ENCODE measurements at places on chromosomes 6 and 20.
A peak's percentile ranks its signal among the peaks of the same experiment; 100 is the strongest.

GRCh38 chr6:30591008-30591407 lies 19.8 kb downstream of the ABCF1 start:
- DNase-seq = no peak

DNA sequence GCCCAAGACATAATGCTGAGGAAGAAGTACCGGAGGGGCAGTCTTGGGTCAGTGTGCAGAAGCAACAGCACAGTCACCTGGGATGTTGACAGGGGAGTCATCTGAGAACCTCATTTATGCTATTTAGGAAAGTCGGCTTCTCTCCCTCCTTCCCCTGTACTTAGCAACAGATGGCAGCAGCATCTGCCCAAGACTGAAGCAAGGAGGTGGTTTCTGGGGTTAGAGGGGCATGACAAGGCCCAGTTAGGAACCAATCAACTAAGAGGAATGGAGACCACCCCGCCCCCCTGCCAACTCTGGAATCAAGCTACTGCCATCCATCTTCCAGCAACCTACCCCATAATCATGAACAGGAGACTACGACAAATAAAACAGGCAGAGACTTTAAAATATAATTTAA lies 21.7 kb downstream of the RIPK1 start:
- no peak for DNase-seq

GRCh38 chr20:25077610-25078169 lies 4.3 kb downstream of the VSX1 start:
- peak; percentile 54 for DNase-seq

GRCh38 chr20:51237791-51238190 lies 214.9 kb upstream of the KCNG1 start:
- no peak for DNase-seq

DNA sequence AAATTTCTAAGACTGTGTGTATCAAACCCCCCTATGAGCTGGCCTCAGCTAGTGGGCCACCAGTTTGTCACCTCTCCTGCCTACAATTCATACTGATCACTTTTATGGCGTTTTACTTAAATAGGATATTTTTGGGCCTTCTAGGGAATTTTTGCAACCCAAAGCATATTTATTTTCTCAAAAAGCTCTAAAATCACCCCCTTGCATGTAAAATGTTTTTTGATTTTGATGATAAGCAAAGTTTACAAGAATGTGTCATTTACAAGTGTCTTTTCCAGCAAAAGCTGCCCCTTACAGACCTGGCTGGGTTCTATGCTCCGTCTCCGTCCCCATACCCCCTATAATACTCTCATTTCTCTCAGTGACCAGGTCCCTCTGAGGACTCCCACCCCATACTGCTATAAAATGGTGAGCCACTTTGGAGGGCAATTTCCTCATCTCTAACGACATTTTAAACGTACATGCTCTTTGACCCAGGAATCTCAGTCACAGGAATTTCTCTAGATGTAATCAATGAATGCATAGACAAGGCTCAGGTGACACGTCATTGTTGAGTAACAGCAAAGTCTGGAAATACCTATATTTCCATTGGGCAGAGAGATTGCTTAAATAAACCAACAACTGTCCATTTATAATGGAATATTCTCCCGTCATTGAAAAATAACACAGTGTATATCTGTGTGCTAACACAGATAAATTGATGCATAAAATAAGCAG lies 13.9 kb upstream of the OCSTAMP start:
- DNase-seq = no peak

GRCh38 chr6:4986999-4987398 lies 16.8 kb downstream of the RPP40 start:
- no peak for DNase-seq

DNA sequence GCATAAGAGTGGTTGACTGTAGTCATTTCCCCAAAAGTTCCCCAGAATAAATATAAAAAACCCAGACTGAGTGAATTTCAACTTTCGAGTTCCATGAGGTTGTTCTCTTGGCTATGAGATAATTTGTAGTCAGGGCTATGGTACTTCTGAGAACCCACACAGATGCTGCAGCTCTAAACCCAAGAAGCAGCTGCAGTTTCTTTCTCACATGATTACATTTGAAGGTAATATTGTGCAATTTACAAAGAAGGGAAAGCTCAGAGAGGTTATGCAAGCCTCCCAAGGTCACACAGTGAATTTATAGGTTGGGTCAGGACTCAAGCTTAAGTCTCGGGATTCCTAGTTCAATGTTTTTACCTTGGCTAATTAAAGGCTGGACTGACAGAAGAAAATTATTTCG lies 29.7 kb upstream of the CD93 start:
- peak; percentile 80 for DNase-seq

DNA sequence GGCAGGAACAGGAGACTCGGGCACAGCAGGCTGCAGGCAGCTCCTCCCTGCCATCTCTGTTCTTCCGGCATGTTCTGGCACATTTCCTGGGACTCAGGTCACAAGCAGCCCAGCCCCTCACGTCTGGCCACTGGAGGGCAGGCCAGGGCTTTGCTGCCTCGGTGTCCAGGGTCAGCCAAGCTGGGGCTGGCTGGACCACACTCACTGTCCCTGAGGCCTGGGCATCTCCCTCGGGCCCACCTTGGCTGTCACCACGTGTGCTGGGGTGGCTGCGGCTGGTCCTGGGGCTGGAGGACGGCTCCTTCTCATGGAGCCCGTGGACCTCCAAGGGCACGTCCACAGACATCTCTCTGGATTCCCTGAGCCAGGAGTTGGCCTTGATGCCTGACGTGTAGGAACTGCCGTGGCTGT lies 18.5 kb downstream of the FRMD1 start:
- no peak for DNase-seq

- DNase-seq = no peak
Measured at GRCh38 chr6:30260036-30260504, 46.9 kb upstream of the TRIM26 start.

GRCh38 chr20:11585752-11586352 lies 331.8 kb upstream of the BTBD3 start:
- DNase-seq = no peak

GRCh38 chr20:39253051-39253755 lies 291.1 kb downstream of the DHX35 start:
- no peak for DNase-seq

DNA sequence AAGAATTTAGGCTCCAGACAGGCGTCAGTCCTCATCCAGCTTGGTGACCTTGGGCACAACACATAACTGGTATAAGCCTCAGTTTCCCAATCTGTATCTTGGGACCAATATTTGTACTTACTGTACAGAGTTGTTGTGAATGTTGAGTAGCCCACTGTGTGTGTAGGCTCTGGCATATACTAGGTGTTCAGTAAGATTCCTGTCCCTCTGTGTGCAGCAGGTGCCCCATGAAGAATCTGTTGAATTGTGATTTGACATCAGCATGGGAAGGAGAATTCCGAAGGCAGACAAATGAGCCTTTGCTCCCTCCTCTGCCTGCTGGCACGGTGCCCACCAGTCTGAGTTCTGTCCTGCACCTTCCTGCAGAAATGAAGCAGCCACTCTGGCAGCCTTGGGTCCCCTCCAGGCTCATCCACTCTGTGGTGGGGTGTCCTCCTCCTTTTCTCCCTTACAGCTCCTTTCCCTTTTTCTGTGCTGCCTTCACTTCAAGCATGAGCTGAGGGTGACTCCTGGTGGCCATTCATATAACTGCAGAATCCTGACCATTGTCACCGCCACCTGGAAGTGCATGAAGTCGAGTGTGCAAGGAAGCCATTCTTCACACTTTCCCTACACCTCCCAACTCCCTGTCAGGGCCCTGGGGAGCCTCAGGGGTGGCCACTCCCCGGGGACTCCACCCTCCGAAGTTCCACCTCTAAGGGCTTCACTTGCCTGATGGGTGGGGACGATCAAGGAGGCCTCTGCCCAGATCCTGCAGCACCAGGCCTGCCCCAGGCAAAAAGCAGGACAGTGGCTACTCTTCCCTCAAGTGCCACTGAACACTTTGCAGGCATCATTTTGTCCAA lies 48.2 kb downstream of the MRPL14 start:
- DNase-seq = peak; percentile 79

GRCh38 chr20:50541606-50542041 lies 31.4 kb downstream of the PTPN1 start:
- peak; percentile 19 for DNase-seq

DNA sequence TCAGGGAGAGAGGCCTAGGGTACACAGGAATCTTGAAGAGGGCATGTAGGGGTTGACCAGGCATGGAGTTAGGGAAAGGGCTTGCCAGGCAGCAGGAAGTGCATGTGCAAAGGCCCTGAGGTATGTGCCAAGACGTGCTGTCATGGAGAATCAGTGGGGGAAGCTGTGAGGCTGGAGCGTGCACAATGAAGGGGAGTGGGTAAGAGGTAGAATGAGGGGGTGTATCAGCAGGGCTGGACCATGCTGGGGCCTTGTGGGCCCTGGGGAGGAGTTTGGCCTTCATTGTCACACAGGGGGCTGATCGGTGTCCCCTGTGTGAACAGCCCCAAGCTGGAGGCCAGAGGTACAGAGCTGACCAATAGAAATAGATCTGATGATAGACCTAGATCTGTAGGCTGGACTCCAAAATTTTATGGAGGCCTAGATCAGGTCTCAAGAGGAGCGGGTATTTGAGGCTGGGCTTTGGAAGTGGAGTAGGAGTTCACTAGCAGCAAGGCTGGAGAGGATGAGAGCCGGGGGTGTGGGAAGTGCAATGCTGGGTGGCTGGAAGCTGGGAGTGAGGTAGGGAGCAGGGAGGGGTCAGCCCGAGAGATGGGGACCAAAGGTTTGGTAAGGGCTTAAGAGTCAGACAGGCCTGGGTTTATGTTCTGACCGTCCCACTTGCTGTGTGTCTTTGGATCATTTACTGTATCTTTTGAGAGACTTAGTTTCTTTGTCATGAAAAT lies 3.0 kb downstream of the SRC start:
- DNase-seq = peak; percentile 42

DNA sequence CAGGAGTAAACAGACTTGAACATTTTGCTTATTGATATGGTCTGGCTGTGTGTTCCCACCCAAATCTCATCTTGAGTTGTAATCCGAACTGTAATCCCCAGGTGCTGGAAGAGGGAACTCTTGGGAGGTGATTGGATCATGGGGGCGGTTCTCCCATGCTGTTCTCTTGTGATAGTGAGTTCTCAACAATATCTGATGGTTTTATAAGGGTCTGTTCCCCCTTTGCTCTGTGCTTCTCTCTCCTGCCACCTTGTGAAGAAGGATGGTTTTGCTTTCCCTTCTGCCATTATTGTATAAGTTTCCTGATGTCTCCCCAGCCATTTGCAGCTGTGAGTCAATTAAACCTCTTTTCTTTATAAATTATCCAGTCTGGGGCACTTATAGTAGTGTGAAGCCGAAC lies 40.0 kb downstream of the MYLIP start:
- DNase-seq = peak; percentile 11

DNA sequence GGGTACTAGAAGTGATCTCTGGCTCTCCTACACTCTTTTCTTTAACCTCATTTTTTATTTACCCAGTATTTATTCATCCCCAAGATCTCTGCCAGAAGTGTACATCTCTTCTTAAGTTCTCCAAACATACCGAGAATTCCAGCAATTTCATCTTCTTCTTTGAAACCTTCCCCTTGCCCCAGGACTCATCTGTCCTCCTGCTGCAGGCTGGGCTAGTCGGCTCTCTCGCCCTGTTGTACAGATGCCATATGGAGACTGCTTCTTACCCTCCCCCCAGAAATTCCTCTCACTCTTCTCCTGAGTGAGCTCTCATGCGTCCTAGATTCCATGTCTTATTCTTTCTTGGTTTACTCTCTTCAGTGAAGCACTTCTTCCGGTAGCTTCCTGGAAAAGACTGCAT lies 21.9 kb upstream of the PNRC1 start:
- no peak for DNase-seq

DNA sequence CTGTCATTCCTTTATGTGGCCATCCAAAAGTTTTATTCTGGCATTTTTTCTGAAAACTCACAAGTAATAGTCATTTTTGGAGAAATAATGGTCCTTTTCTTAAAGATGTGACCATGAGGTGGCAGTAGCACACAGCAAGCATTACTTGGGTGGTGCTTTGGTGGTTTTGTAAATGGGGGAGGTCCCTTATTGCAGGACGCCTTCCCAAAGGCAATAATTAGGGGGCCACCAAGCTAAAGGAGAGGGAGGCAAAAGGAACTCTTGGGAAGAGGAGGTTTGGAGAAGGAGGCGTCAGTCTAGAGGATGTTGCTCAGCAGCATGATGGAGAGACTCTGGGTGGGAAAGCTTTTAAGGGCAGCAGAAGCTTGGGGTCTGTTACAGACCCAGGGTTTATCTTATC lies 422.6 kb upstream of the MMS22L start:
- DNase-seq = no peak

GRCh38 chr6:73339340-73339739 lies 14.7 kb downstream of the DPPA5 start:
- DNase-seq = no peak

DNA sequence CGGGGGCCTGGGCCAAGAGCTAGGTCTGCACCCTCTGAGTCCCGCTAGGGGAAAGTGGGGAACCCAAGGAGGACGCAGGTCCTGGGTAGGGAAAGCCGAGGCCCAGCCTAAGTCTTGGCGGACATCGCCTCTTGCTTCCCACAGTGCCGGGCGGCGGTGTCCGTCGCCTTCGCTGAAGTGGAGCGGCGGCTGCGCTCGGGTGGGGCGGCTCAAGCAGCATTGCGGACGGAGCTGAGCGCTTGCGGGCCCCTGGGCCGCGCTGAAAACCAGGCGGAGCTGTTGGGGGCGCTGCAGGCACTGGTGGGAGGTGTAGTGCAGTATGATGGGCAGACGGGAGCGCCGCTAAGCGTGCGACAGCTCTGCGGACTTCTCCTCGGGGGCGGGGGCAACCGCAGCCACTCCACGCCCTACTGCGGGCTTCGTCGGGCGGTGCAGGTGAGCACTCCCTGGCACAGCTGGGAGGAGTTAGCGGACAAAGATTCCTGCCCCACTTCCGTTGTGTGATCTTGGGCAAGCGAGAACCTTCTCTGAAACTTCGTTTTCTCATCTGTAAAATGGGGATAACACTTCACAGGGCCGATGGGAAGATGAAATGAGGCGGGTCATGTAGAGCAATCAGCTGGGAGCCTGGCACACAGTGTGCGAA lies 4.2 kb downstream of the PRSS16 start:
- DNase-seq = no peak

DNA sequence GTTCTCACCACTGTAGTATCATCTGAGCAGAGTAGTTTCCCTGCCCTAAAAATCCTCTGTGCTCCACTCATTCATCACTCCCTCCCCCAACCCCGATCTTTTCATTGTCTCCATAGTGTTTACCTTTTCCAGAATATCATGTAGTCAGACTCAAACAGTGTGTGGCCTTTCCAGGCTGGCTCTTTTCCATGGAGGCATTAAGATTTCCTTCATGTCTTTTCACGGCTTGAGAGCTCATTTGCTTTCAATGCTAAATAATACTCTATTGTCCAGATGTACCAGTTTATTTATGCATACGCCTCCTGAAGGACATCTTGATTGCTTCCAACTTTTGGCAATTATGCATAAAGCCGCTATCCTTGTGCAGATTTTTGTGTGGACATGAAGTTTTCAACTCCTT lies 235.8 kb downstream of the PHACTR1 start:
- DNase-seq = no peak

- no peak for DNase-seq
Measured at GRCh38 chr6:101956961-101957360, 563.5 kb downstream of the GRIK2 start.

- DNase-seq = no peak
Measured at GRCh38 chr6:11328613-11329247, 96.3 kb upstream of the NEDD9 start.

Measured in inflammatory macrophage (primary cell).